Suprapubic skin (tissue), 4 donors: ENCODE measurements at places on chromosomes 6 and 20.

DNA sequence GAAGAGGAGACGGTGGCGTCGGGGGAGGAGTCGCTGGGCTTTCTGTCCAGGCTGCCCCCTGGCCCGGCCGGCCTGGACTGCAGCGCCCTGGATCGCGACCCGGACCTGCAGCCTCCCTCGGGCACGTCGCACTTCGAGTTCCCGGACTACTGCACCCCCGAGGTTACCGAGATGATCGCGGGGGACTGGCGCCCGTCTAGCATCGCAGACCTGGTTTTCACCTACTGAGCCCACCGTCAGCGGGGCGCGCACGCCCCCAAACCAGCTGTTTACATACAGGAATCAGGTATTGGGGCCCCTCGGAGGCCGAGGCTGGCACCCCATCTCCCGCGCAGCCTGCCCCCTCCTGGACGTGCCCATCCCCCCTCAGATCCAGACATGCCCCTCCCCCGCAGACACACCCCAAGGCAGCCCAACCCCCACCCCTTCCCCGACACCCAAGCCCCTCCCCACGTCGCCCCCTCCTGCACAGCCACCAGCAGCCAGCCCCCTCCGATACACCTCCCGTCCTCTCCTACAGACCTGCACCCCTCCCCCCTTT lies 1.4 kb downstream of the SOX12 start:
- peak; percentile 87 for DNase-seq

DNA sequence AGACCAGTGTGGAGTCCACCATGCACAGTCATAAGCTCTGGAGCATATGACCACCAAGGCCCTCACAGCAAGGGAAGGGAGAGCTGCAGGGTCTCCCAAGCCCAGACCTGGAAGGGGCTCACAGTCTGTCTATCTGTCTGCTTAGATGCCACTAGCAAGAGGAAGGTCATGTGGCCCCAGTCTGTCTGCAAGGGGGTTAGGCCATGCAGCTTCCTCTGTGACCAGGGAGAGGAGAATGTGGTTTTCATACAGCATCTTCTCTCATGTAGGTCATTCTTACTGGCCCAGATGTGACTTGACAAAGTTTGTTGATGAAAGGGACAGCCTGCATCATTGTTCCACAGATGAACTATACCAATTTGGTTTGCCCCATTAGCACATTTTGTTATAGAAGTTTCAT lies 260.8 kb downstream of the FARS2 start:
- DNase-seq: no peak

- DNase-seq: no peak
These were observed 23.4 kb upstream of the SCUBE3 start for GRCh38 chr6:35190306-35190705.

DNA sequence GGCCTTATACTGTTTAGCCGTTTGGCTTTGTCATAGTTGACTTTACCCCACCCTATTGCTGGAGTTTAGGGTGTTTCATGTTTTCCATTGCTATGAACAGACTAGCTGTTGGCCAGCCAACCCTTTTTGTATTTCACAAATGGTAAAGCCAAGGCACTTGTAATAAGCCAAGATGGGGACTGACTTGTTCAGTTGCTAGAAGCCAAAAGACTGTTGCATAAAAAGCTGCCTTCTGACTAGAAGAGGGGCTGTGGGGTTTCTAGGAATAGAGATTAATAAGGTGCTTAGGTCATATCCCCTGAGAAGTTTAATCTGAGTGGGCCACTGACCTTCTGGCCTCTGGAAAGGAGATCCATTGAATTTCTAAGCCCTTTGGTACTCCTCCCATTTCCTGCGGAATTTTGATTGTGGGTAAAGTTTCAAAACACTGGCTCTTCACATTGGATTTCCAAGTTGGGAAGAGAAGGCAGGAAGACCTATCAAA lies 211.1 kb downstream of the PLCB4 start:
- DNase-seq: no peak

DNA sequence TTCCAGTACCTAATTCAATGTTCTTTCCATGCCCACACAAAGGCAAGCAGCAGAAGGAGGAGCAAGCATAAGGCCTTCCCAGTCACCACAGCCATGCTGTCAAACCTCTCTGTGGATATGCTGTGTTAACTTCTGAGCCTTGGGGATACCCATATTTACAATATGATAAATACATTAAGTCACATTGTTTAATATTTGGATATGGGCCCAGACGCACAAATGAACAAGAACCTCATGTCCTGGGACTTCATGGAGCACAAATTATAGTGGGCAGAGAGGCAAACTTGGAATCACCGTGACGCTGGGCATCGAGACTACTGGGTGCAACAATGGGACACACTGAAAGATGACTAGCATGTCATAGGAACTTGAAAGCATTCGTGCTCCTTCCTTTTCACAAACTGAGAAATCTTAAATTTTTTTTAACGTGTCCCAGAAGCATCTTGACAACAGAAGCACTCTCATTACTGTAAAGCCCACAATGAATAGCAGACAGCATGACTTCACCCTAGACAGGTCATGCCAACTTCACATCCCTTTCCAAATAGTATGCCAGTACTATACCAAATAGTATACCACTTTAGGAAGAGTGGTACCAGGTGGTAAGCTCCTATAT lies 16.0 kb downstream of the SOD2 start:
- no peak for DNase-seq

DNA sequence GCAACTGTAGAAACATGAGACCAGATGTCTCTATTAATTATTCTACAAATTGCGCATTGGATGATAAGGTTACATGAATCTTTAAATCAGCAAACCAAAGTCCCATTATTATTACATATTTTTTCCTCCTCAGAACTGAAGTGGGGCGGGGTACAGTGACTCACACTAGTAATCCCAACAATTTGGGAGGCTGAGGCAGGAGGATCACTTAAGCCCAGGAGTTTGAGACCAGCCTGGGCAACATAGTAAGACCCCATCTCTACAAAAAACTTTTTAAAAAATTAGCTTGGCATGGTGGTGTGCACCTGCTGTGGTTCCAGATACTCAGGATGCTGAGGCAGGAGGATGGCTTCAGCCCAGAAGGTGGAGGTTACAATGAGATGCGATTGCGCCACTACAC lies 29.0 kb downstream of the HFE start:
- no peak for DNase-seq
